Activated CD4-positive, alpha-beta T cell treated with anti-CD3 and anti-CD28 coated beads, Interleukin-2, amount 50 U/mL, for 24 hours (primary cell): ENCODE measurements at places on chromosomes 5 and 9.

DNA sequence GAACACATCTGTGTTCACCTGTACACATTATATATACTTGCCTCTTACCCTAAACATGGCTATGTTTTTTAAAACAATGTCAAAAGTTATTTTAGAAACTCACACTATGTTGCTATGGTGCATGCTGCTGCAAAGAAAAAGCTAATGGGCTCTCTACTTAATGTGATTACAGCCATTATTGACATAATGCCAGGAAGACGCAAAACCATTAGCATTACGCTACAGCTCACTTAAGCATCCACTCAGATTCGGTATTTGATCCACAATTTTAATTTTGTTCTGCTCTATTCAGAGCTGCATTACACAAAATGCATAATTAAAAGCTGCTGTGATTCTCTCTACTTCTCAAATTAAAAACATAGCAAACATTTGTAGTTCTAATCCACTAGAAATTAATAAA is 395.2 kb downstream of the BNC2 start:
- DNase-seq, result no peak

- DNase-seq, result no peak
These were observed 18.8 kb downstream of the NANS start for GRCh38 chr9:98075332-98075805.

DNA sequence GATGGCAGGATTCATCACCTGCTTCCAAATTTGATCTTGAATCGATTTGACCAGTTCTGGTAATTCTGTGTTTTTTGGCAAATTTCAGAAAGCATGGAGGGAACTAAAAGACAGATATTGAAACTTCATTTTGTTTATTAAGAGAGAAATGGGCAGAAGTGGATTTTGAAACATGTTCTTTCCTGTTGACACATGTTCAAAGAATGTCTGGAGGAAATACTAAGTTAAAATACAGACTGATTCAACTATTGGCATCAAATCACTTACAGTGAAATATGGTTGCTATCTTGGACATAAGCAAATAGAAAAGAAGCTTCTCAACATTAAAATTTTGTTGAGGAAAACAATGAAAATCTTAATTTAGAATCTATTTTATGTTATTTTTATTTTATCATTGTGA is 19.3 kb upstream of the GZMK start:
- DNase-seq, result no peak

DNA sequence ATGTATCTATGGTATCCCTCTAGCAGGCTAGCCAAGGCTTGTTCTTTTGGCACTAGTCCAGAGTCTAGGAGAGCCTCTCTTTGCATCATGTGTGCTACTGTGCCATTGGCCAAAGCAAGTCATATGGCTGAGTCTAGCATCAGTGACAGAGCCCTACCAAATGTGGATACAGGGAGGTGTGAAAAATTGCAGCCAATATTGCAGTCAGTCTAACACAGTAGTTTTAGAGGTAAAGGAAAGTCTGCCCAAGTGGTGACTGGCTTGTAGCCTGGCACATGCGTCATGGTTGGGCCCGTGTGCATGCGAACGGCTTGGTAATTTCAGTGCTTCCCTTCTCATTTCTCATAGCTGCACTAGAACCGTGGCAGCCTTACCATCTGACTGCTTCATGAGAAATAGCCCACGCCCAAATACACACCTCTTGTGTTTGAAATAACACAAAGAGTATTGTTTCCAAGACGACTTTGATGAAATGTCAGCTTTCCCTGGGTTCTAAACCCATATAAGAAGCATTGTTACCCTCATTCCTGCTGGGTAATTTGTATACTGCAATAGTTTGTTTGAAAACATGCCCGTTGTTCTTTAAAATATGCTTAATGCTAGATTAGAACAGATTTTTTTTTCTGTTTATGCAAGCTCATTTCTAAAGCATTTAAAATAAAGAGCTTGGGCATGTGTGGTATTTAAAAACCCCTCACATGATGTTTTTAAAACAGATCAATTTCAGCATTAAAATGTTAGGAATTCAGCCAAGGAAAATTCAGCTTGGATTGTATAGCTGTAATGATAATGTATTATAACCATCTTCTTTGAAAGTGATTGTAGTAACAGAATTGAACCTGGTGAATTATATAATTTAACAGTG is 113.2 kb downstream of the TLE4 start:
- no peak for DNase-seq

GRCh38 chr5:113201715-113202114 is 225.1 kb downstream of the DCP2 start:
- no peak for DNase-seq

DNA sequence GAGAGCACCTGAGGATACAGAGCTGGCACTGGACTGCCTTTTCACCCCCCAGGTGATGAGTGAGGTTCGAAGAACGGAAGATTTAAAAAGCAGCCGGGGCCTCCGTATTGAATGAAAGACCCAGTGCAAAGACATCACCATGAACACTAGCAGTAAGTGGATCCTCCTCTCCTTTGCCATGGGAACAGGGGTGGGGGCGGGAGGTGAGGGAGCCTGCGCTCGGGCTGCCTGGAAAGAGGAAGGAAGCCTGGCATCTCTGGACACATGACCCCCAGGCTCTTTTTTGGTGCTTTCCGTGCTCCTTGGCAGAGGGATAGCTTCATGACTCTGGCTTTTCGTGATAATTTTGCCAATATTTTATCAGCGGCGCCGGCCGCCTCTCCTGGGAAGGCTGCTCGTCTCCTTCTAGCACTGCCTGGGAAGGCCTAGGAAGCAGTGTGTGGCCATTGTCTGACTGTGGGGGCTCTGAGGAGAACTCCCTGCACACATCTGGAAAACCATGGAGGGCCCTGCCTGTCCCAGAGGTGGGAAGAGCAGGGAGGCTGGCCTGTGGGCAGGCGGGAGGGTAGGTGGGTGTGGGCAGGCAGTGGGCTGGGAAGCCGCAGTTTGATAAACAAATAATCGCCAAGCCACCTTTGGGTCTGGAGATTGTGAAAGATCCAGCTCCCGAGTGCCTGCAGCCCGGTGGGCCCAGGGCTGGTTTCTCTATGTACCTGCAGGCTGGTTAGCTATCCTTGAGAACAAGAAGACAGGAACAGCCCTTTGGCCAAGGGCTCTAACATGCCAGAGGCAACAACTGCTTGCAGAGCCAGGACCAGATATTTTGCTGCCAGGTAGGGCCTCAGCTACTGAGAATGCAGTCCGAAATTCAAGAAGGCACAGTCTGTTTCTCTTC is 911 bp downstream of the ABLIM3 start:
- no peak for DNase-seq
